ENCODE measurements at places on chromosomes 12 and 14.

DNA sequence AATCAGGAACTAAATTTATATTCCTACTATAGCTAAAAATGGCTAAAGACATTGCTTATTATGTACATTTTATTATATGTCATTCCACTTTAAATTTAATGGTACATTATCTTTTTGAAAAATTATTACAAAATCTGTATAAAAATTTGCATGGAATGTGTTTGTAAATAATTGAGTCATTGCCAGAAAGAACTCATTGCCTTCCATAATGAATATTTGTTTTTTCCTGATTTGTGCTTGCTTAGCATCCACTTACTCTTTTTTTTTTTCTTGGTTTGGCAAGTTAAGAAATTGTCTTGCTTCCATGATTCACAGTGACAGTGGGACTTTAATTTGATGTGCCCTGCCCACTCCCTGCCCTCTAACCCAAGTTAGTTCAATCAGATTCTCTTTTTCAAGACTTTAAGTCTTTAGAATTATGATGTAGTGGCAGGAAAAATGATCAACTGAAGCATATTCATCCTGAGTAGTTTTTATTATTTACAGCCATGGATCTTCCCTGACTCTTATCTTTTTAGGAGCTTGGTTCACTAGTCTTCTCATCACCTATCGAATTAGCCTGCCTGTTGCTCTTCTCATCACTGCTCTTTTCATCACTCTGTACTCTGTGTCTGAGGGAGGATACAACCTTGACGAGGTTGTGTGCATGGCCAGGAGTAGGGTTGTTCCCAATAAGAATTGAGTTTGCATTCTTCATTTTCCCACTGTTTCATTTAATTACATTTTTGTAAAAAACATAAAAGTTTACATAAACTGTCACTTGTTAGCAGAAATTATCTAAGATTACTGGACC lies 442.0 kb downstream of the BTG1 start:
- DNase-seq: no peak

DNA sequence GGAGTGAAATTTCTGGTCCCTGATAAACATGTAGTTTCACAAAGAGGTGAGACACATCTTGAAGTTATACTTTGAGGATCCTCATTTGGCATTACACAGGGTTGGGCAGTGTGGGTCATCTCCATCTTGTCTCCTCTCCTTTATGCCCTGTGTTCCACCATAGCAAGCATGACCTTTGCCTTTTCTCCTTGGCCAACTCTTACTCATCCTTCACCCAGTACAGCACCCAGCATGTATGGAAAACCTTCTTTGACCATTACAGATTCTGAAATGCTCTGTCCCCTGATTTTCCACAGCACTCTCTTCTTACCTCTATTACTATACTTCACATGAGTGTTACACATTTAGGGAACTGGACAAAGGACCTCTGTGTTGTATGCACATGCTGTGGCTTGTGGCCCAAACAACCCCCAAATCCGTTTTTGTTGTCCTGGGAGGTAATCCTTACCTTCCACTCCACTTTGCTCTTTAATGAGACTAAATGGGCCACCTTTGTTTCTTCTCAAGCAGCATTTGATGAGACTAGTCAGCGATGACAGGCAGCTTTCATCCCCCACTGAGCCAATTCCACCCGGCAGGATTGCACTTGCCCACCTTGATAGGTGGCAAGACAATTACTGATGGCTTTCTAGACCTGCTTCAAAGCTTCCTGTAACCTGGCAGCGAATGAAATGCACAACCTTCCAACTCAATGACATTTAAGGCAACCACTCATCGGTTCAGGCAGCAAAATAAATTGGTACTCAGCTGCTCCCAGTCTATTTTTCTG lies 163.5 kb downstream of the MON2 start:
- DNase-seq: no peak

- no peak for DNase-seq
Measured at GRCh38 chr12:53530920-53531319, 23.6 kb upstream of the NPFF start.

DNA sequence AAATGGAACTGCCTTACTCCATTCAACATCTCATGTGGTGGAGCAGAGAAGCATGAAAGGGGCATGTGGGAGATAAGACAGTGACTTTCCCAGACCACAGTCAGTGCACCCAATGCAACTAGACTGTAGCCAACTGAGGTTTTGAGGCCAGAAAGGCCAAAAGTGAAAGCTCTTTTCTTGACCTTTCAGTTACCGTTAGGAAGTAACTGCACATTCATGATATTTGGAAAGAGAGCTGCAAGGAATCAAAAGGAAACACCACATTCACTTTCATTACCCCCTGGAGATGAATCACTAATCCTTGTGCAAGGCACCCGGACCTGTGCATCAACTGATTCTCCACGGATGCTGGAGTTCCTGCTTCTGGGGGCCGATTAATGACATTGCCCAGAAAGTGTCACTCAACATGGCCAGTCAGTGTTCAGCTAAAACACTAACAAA lies 72.9 kb upstream of the ELK3 start:
- DNase-seq: no peak

GRCh38 chr14:89618330-89618708 lies 201.3 kb upstream of the FOXN3 start:
- no peak for DNase-seq

DNA sequence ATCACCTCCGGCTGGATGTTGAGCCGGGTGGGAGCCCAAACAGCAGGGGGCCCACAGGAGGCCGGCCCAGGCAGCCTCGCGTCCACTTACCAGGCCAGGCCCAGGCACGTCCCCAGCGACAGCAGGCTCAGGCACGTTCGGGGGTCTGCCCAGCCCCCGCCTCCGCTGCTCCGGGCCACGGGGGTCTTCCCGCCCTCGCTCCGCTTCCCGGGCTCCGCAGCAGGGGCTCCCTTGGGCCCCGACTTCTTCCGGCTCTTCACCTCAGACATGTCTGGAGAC lies 216 bp downstream of the IKBIP start:
- DNase-seq: peak; percentile 9

DNA sequence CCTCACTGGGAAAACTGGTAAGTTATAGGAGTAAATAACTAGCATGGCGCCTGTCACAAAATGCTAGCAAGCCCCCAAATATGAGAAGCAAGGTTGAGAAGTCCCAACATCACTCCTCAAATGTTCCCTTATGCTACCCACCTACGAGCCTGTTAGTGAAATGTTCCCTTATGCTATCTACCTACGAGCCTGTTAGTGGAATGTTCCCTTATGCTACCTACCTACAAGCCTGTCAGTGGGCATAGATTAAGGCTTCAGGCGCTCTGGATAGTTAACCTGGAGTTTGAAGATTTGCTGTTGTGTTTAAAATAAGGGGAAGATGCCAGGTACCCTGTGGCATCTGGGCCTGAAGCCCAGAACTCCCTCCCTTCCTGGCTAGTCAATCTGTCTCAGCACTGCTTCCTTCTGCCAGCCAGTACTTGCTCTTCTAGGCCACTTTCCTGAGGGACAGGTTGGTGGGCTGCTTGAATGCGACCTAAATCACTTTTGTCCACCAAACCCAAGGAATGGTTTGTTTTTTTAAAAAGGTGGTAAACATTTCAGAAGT lies 67.1 kb upstream of the SINHCAF start:
- no peak for DNase-seq

DNA sequence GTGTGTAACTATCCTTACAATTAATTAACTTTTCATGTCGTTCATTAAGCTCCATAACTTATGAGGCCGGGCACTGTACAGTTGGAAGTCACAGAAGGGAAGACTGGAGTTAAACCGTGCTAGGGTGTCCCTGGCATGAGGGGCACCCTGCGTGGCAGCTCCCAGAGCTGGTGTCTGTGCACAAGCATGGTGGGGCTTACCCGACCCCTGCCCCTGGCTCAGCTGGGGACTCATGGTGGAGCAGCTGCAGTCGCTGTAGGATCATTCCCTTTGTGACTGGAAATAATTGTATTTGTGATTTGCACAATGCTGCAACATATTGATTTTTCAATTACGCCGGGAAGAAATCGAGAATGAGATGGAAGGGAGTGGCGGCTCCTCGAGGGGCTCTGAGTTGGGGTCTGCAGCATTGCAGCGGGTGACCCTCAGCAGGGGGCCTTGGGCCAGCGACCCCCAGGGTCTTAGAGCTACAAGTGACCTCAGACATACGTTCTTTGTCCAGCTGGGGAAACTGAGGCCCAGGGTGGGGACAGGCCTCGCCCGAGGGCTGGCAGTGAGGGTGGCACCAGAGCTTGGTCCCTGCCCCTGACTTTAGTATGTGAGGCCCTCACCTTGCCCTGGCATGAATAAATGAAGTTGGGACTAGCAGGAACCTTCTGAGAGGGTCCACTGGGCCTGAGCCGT lies 125.4 kb downstream of the KIF26A start:
- DNase-seq: no peak
